NCI-H345 (cell line): ENCODE measurements at places on chromosomes 13 and 19.

DNA sequence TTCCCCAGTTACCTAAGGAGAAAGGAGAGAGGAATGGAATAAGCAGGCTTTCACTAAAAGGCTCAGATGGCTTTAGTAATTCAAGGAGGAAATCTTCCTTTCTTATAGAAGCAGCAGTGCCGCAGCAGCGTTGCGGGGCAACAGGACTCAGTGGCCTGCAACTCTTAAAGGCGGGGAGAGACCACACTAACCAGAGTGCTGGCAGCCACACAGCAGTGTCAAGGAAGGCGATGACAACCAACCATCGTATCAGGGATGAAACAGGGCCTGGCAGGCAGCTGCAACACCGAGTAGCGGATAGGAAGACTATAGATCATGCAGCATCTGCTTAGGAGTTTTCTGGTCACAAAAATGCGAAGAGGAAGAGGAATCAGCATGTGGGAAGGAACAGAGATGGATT is 106.0 kb downstream of the ERCC5 start:
- no peak for DNase-seq

DNA sequence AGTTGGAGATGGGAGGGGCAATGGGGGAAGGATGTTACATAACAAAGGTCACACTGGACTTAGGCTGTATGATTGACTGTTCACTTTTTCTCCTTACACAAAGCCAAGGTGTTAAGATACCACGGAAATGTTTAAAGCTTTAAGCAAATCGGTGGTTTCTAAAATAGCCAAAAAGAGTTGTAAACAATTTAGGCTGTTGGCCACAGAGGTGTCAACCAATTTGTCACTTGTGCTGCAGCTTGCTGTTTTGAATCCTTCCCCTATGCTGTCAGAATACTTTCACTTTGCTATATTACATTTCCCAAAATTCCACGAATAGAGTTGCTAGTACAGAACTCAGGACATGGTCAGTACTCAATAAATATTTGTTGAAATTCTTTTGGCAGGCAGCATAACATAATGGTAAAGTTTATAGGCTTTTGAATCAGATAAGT is 149.3 kb downstream of the VWA8 start:
- DNase-seq, result no peak

GRCh38 chr13:18992791-18993190 is 188.8 kb downstream of the TUBA3C start:
- DNase-seq, result no peak

DNA sequence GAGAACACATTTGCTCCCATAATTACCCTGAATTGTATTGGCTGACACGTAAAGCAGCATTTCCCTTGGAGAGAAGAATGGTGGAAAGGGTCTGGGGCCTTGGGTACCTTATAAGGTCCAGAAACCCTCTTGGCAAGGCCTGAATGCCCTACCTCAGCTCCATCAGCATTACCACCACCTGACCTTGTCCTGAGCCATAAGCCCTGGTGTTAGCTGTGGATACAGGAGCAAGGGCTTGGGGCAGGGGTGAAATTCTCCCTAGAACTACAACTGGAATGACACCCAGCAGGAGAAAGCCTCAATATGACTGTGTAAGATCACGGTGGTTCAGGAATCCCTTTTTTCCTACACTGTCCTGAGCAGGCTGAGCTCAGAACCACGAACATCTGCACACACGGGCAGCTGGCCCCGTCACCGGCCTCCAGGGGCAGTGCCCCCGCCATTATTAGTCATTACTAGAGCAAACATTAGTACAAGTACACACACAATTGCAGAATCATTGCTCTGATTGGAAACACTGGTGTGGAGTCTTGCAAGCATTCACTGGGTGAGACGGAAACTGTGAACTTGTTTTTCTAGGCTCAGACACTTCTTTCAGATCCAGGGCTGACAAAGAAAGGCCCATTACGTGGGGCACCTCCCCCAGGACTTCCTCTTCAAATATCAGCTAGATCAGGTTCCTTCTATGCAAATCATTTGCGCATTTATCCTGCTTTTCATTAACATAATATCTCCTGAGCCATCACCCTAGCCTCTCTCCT is 26.8 kb upstream of the MTIF3 start:
- DNase-seq, result no peak

- DNase-seq, result no peak
Observed at GRCh38 chr13:104798486-104798885, 1732.3 kb upstream of the SLC10A2 start.

GRCh38 chr13:90498096-90498495 is 849.4 kb upstream of the MIR17HG start:
- no peak for DNase-seq

DNA sequence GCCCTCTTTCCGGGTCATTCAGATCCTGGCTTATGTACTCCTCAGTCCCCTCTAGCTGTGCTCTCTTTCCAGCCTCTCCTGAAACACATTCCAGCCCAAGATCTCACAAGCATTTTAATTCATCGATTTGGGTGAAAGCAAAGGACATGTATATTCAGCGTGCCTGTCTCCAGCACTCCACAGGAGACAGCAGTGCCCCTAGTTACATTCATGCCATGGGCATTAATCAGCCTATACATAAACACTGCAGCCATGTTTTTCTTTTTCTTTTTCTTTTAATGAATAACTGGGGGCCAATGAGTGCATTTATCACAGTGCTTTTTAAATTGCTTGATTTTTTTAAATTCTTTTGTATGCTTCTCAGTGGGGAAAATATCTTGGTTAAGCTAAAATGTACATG is 199.1 kb downstream of the DCT start:
- no peak for DNase-seq

DNA sequence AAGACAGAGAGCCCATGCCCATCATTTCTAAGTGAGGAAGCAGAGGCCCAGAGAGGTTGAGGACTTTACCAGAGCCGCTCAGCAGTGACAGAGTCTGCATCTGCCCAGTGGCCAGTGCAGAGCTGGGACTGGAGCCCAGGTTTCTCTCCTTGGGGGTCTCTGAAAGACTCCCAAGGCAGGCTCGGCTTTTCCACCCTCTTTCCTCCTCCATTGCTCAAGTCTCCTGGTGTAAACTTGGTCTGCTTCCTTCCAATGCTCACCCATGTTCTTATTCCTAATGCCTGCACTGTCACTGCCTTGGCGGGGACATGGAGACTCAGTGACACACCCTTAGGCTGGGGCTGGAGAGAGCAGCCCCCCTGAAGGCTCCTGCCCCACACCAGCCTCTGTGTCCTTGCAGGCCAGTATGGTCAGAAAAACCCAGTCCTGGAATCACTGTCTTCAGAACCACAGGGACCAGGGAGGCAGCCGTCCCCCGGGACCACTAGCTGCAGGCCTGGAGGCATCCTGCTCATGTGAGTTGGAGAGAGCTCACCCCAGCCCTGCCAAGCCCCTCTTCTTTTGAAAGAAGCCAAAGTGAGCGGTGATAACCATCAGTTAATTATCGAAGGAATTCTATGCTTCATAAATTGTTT is 211.0 kb upstream of the ZNF536 start:
- no peak for DNase-seq

GRCh38 chr13:77975358-77976042 is 56.9 kb upstream of the EDNRB start:
- no peak for DNase-seq

GRCh38 chr13:46839399-46839798 is 42.4 kb upstream of the ESD start:
- DNase-seq, result no peak

- no peak for DNase-seq
Observed at GRCh38 chr19:41699231-41699967, 9.0 kb upstream of the CEACAM5 start.

DNA sequence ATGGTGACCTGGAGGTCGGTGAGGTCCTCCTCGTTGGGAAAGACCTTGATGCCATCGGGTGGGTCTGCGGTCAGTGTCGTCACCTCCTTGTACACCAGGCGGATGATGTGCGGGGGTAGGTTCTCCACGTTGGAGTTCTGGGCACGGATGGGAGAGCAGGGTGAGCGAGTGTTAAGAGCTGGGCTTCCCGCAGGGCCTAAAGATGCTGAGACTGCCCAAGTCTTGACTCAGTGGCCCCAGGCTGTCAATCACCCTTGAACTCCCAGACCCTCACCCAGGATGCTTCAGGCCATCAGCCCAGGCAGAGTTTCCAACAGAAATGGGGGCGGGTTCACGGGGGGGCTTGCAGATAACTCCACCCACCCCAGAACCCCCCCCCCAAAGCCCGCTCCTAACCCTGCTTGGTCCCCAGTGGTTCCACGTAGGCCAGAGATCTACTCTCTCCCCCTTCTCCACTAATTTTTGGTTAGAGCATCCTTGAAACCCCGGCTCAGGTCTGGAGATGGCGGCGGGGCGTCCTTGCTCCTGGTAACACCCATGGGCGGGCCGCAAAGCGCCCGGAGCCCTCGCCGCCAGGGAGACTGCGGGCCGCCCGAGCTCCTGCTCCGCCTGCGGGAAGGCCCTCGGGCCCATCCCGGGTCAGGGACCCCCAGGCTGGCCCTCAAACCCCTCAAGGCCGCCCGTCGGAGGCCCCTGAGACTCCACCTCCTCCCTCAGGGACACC is 600 bp downstream of the UBE2S start:
- DNase-seq, result no peak

DNA sequence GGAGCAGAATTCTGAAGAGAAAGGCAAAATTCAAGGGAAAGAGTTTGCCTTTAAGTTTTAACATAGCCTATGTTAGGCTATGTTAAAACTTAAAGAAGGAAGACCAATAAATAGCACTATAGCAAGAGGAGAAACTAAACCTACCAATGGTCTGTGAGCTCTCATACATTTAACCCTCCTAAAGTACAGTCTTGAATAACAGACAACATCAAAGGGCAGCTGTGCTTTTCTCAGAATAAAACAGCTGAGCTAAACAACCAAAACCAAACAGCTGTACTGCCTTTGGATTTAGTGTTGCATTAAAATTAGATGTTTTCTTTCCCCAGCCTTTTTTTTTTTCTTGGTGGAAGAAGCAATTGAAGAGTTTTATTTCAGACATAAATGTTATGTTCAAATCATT is 34.0 kb downstream of the KLF5 start:
- no peak for DNase-seq

DNA sequence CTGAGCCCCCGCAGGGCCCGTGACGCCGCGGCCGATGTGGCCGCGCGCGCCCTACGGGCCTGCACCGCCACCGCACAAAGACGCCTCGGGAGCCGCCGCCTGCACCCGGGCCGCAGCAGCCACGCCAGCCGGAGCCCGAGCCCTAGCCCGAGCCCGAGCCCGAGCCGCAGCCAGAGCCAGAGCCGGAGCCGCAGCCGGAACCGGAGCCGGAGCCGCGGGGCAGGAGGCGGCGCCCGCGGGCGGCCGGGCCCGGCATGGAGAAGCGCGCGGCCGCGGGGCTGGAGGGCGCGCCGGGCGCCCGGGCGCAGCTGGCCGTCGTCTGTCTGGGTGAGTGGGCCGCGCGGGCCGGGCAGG is 379 bp downstream of the LRP3 start:
- no peak for DNase-seq

- no peak for DNase-seq
Observed at GRCh38 chr19:41910240-41910991, 17.8 kb downstream of the ERFL start.

- DNase-seq, result no peak
Observed at GRCh38 chr13:98134901-98135300, 8.0 kb upstream of the FARP1 start.

GRCh38 chr13:113643593-113643992 is 14.4 kb downstream of the ATP4B start:
- no peak for DNase-seq

DNA sequence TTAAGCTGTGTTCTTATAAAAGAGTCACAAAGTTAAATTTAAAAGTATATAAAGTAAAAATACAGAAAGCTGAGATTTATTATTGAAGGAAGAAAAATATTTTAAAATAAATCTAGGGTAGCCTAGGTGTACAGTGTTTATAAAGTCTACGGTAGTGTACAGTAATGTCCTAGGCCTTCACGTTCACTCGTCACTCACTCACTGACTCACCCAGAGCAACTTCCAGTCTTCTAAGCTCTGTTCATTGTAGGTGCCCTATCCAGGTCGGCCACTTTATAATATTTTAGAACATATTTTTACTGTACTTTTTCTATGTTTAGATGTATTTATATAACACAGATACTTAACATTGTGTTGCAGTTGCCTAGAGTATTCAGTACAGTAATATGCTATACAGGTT is 47.4 kb downstream of the NDFIP2 start:
- DNase-seq, result no peak

DNA sequence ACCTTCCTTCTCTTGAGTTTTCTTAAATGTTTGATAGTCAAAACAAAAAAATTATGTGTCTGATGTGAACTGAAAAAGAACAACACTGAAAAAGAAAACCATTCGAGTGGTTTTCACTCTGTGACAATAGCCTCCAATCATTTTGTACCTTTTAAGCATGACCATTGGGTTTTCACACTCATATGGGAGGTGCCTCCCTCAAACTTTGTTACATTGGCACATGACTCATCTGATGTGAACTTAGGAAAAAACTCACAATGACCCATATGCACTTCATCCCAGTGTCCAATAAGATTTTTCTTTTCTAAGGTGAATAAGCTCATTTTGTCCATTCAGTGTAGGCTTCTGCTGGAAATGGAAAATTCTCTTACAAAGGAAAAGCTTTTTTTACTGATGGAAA is 66.6 kb upstream of the XPO4 start:
- DNase-seq, result no peak

- no peak for DNase-seq
Observed at GRCh38 chr13:46235286-46235685, 23.6 kb downstream of the LRRC63 start.

GRCh38 chr19:12133069-12133468 is 7.1 kb downstream of the ZNF20 start:
- no peak for DNase-seq

- DNase-seq, result no peak
Observed at GRCh38 chr19:3964256-3965194, 6.4 kb downstream of the DAPK3 start.

- DNase-seq, result no peak
Observed at GRCh38 chr13:89407357-89407756, 1736.2 kb downstream of the SLITRK5 start.

- no peak for DNase-seq
Observed at GRCh38 chr13:46355901-46356590, 31.0 kb downstream of the RUBCNL start.

DNA sequence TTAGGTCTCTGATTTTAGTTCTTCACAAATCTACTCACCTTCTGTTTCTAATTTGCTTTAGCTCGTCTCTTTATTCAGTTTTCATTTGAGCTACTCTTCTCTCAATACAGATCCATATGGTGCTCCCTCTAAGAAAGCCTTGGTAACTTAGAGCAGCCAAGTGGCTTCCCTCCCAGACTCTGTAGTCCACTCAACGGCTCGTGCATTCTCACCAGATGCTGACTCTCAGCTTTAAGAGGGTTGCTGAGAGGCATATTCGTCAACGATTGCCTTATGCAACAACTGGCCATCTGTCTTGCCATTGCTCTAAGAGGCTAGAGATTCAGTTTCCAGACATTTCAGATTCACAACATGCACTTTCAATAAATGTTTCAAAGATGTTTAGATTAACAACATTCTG is 785.8 kb upstream of the SLC10A2 start:
- no peak for DNase-seq

GRCh38 chr13:83117046-83117445 is 765.2 kb downstream of the SLITRK1 start:
- no peak for DNase-seq

GRCh38 chr19:51141181-51141580 is 920 bp upstream of the SIGLEC7 start:
- no peak for DNase-seq
